Stimulated activated CD8-positive, alpha-beta memory T cell treated with anti-CD3 and anti-CD28 coated beads, Interleukin-15, amount 100 ng/mL, for 48 hours (primary cell): ENCODE measurements at places on chromosomes 12 and 14.

DNA sequence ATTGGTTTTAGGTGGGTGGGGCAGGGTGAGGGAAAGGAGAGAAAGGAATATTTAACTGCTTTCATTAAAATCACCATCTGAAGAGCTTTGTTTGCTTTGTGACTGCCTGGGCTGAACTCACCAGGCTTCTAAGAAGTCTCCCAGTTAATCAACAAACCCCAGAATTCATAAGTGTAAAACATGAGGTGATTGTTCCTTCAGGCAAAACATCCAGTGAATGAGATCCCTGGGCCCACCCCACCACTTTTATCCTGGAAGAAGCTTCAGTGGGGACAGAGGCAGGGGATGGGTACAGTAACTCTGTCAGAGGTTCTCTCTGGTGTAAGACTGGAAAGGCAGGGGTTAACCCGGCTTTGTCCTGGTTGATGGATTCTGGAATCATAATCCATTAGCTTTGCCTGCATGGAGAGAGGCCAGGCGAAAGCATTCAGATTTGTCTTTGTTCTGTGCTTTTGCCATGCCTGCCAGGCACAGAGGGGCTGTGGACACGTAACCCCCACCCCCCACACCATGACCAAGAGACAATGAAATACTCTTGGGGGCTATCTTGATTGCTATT, 16.7 kb downstream of the PDE1B start:
- no peak for DNase-seq

DNA sequence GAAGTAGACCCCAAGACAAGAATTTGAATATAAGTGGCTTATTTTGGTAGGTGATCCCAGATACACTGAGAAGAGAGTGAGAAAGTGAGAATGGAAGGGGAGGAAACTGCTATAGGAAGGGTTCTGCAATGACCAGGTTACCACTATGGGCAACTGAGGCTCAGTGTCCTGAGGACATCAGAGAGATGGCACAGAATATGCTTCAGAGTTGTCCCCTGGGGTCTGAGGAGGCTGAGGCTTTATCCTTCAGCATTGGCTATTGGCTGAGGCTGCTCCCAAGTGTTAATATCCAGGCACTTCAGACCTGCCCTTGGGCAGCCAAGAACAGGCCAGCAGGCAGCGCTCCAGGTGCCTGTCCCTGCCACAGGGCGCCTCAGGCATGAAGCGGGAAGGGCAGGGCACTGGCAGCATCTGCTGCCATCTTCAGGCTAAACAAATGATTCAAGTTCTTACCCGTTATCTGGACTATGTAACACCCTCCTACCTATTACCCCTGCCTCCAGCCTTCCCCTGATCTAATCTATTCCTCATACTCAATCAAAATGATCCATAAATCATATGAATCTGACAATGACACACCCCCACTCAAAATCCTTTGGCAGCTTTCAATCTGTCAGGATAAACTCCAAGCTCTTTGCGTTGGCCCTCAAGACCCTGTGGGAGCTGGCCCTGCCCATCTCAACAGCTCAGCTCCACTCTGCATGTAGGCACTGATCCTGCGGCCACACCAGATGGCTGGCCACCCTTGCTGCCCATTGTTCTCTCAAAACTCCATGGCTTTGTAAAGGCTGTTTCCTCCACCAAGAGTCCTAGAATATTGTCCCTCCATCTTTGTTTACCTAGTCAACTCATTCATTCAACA, 42.4 kb downstream of the CKAP4 start:
- no peak for DNase-seq

GRCh38 chr12:48940181-48940580, 14.9 kb upstream of the FKBP11 start:
- DNase-seq: no peak

DNA sequence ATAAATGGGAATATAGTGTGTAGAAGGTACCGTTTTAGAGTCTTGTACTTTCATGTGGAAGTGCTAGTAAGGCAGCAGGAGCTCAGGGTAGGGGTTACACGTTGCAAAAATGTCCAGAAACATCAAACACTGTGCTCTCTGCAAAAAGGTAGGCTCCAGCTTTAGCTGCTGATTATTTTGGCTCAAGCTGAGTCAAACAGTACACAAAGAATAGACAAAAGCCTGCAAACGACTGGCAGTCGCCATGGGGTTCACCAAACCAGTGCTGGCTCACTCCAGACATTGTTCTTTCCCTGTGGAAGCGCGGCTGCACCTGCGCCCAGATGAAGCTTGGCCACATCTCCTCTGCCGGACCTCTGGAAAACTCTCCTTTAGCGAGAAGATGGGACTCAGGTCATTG, 45.3 kb upstream of the NAA30 start:
- no peak for DNase-seq

- no peak for DNase-seq
Measured at GRCh38 chr12:31944299-31944698, 14.9 kb upstream of the RESF1 start.

DNA sequence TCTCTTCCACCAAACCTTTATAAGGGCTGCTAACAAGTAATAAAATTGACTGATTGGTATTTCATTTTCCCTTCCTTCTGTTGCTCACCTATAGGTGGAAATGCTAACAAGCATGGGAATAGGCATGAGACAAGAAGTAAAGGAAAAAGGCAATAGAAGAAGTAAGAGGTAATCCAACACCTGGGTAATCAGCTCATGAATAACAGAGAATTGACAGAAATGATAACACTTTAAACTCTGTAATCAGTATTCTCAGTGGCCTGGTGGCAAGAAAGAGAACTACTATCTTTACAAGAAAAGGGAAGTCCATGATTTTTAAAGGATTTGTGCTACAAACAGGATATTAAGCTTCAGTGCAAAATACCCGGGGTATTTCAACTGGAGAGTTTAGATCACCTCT, 737.8 kb downstream of the RERGL start:
- no peak for DNase-seq

DNA sequence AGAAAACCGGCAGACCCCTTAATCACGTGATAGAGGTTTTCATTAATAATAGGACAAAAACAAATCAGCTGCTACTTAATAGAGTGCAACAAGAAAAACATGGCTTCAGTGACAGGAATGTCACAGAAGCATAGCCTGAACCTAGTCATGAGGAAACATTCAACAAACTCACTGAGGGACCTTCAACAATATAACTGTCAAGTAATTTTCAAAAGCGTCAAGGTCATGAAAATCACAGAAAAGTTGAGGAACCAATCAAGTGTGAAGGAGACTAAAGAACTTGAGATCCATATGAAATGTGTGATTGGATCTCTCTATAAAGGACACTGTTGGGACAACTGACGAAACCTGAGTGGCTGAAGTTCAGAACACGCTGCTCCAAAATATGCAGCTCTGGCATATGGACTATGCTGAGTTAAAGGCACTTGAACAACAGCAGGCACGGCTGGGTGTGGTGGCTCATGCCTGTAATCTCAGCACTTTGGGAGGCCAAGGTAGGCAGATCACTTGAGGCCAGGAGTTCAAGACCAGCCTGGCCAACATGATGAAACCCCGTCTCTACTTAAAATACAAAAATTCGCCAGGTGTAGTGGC, 16.3 kb downstream of the NDUFA12 start:
- DNase-seq: no peak

DNA sequence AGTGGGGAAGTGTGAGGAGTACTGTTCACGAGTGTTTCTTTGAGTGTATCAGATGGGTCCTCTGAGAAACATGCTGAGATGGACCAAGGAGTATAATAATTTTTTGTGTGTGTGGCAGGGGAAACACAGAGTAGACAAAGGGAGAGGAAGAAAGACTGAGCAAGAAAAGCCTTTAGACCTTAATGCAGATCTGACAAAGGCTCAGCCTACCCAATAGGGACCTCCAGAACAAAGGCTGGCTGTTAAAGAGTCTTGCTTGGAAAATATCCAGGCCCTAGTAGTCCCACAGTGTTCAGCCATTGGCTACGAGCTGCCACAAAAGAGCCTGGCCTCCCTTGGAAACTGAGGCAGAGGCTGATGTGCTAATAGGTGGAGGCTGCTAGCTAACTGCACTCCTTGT, 13.5 kb downstream of the COQ5 start:
- no peak for DNase-seq

DNA sequence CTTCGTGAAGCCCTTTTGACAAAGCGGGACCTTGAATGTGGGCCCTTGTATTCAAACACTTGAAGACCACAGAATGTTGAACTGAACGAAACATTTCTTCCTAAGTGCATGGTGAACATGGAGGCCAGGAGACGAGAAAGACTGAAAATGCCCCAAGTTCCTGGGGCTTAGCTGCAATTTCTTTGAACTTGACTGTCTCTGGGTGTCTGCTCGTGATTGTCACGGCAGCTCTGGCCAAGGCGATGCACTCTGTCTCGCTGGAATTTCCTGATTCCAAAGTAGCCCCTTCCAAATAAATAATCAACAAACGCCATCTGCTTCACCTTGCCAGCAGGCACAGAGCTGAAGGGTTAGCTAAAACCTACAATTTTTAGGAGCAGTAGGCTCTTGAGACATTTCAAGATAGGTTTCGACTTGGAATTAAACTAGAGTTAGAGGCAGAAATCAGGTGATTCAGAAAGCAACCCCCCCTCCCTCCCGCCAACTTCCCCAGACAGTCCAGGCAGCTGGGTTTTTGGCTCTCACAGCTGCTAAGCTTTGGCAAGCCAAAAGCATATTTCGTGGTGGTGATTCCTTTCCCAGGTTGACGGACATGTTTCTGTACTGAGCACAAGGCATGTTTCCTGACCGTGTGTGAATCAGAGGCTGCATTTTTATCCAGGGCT, 13.5 kb upstream of the IRF2BPL start:
- no peak for DNase-seq

GRCh38 chr14:29205658-29206057, 439.1 kb downstream of the FOXG1 start:
- no peak for DNase-seq

DNA sequence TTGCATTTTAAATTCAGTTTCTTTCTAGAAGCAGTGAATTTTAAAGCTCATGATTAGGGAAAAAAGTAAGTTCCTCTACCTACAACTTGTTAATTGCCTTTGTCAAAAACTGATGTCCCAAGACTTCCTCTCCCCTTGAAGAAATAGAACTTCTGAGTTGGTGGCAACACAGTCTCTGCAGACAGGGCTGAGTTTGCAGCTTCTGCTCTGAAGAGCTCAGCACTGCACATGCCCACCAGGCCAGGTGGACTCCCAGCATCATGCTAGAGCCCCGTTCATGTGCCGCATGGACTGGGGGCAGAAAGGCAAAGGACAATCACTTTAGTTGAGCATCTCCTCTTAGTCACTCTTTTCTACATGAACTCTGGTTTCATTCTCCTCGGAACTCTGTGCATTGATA, 620.1 kb downstream of the VRK1 start:
- DNase-seq: no peak

GRCh38 chr14:88043529-88044443, 38.9 kb downstream of the GPR65 start:
- no peak for DNase-seq

- no peak for DNase-seq
Measured at GRCh38 chr12:22046968-22047390, 961 bp downstream of the CMAS start.

- DNase-seq: no peak
Measured at GRCh38 chr14:75315144-75315543, 36.5 kb downstream of the FOS start.

DNA sequence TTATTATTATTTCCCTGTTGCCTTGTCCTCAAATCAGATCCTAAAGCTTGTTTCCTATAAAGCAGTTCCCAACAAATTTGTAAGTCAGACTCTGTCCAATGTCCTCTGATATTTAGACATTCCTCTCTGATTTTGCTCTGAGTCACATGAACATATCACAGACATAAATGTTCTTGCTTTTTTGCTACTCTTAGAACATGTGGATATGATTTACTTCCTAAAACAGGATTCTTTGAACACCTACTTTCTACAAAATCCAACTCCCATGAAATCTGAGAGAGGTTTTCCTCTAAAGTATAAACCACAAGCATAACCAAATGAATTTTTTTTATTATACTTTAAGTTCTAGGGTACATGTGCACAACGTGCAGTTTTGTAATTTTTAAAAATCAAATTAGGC, 181.3 kb upstream of the SLC38A2 start:
- DNase-seq: no peak

- DNase-seq: no peak
Measured at GRCh38 chr12:84913129-84913515, 523 bp upstream of the SLC6A15 start.

DNA sequence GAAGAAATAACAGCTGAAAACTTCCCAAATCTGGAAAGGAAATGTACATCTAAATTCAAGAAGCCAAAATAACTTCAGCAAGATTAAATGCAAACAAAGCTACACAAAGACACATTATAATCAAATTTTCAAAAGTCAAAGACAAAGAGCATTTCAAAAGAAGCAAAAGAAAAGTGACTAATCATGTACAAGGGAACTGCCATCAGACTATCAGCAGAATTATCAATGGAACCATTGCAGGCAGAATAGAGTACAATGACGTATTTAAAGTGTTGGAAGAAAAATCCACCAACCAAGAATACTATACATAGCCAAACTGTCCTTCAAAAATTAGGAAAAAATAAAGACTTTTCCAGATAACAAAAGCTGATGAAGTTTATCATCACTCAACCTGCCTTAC, 147.5 kb downstream of the NELL2 start:
- no peak for DNase-seq

GRCh38 chr12:625998-626397, 37.2 kb downstream of the NINJ2 start:
- no peak for DNase-seq

DNA sequence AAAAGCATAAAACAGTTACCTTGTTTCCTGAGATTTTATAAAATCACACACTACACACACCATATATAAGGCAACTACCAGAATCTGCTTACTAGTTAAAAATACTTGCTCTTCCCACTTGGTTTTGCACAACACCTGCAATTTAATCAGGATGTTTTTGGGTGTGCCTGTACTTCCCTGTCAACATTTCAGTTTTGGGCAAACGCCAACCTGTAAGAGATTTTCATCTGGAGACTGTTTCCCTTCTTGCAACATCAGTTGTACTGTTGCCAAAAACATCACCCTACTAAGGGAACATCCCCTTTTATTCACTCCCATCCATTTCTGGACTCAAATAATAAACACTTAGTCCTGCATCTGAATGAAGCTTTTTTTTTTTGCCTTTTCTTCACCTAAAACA, 172.3 kb downstream of the DUSP6 start:
- no peak for DNase-seq

- no peak for DNase-seq
Measured at GRCh38 chr12:108727868-108728735, 3.2 kb downstream of the CORO1C start.

- no peak for DNase-seq
Measured at GRCh38 chr12:52383331-52383730, 2.1 kb downstream of the KRT84 start.

GRCh38 chr12:46717868-46718267, 107.9 kb downstream of the SLC38A4 start:
- no peak for DNase-seq

GRCh38 chr14:103081951-103082350, 2.1 kb upstream of the LBHD2 start:
- no peak for DNase-seq

GRCh38 chr12:9760120-9760519, 581 bp downstream of the CD69 start:
- no peak for DNase-seq

GRCh38 chr14:76844223-76844622, 18.0 kb downstream of the LRRC74A start:
- DNase-seq: peak; percentile 57

GRCh38 chr14:76329154-76329928, 46.6 kb upstream of the ESRRB start:
- no peak for DNase-seq
